ENCODE measurements at places on chromosomes 4 and X.

GRCh38 chr4:6701371-6701770 lies 7.7 kb downstream of the S100P start:
- no peak for DNase-seq

- DNase-seq: no peak
Observed at GRCh38 chrX:115372152-115372551, 82.6 kb downstream of the LUZP4 start.

GRCh38 chr4:25635501-25635900 lies 20.1 kb upstream of the SLC34A2 start:
- no peak for DNase-seq

- DNase-seq: no peak
Observed at GRCh38 chr4:151524610-151525009, 115.6 kb downstream of the FHIP1A start.

GRCh38 chr4:124635331-124635730 lies 77.2 kb downstream of the ANKRD50 start:
- DNase-seq: no peak

DNA sequence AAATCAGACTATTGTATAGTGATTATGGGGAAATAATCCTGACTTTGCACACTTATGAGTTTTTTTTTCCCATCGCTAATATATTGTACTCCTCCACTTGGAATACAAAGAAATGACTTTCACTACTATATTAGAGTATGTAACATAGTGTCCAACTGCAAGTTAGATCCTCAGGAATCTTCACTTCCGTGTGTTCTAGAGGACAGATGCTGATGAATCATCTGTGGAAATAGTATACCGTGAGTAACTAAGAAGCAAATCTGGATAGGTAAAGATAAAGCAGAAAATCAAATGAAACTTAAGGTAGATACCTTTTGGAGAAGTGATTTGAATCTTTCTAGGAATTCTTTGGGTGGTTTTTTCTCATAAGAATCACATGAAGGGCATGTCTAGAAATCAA lies 8.3 kb downstream of the IL21 start:
- no peak for DNase-seq

GRCh38 chr4:87557348-87557747 lies 28.2 kb upstream of the SPARCL1 start:
- DNase-seq: no peak

DNA sequence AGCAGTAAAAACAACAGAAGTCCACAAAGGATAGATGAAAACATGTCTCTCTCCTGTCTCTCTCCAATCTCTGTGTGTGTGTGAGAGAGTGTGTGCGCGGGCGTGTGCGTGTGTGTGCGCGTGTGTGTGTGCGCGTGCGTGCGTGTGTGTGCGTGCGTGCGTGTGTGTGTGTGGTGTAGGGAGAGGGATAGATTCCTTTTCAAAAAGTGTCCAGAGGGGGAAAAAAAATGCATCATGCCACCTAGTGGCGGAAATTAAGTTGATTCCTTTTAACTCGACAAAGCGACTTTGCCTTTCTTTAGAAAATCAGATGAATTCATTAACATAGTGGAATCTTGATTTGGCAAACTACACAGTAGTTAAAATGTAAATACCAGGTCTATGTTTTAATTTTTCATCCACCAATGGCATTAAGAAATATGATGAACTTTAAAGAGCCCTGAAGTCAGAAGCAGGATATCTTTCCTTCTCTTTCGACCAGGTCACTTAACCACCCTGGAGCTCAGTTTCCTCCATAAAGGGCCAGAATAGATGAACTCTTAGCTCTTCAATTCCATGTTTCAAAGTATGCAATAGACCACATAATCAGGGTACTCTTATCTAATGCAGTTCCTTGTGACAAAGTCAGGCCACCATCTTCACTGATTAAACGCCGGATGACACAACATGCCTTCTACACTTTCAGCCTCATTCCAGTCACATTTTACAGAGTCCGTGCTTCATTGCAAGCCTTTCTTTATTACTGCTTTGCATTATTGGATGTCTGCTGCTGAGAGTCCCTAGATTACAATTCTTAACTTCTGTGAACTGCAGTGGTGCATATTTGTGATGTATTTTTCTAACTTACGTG lies 162.8 kb downstream of the FBXO8 start:
- no peak for DNase-seq

DNA sequence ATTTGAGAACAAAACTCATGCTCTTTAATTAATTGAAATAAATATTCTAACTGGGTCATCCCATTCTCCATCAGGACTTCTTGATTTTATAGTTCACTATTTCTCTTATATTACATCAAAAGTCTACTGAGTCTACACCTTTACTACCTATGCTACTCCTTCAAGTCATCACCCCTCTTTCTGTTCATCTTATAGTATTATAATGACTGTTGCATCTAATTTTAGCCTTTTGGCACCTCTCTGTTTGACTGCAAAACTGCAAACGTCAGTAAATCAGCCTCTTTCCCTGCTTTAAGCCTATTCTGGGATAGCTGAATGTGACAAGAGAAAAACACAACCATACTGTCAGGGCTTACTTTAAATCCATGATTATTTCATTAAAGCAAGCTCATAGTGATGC lies 639.1 kb downstream of the GABRG1 start:
- DNase-seq: no peak

GRCh38 chr4:170325599-170325998 lies 235.8 kb upstream of the AADAT start:
- DNase-seq: no peak

GRCh38 chrX:22296871-22297270 lies 24.2 kb downstream of the CBLL2 start:
- DNase-seq: no peak

GRCh38 chr4:76188557-76188956 lies 25.1 kb downstream of the SCARB2 start:
- DNase-seq: no peak

DNA sequence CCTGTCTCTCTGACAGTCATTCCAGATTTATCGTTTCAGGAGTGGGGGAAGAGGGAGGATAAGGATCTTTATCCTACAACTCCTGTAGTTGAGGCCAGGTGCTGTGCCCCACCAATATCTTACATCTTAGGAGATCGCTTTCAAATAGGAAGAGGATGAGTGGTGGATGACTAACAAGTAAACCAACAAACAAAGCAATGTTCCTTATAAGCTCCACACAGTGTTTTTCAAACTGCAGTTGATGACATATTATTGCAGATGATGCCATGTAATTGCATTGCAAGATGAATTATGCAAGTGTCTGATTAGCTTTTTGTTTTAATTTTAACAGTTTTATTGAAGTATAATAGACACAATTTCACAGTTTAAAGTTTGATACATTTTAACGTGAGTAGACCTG lies 35.8 kb upstream of the TMEM164 start:
- DNase-seq: no peak

GRCh38 chrX:116317409-116317808 lies 119.0 kb upstream of the SLC6A14 start:
- no peak for DNase-seq

DNA sequence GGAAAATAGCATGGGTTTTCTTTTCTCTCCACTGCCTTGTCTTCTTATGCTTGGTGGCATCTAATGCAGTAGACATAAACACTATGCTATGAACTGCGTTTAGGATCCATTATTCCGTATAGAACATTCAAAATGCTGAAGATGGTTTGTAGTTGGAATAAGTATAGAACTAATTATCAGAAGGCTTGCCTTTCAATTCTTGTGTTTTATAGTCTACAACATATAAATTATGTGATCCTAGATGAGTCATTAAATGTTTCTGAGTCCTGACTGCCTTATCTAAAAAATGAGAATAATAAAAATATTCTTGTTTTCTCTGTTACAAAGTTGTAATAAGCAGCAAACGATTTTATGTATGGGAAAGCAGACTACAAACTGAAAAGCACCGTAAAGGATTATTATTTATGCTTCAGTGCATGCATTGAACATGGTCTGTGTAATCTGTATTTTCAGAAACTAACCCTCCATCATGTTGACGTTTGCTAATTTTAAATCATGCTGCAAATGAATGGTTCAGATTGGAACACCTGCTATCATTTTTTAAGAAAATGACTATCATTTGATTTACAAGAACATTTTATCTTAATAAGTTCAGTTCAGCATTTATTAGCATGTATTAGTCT lies 335.9 kb upstream of the AADAT start:
- no peak for DNase-seq

DNA sequence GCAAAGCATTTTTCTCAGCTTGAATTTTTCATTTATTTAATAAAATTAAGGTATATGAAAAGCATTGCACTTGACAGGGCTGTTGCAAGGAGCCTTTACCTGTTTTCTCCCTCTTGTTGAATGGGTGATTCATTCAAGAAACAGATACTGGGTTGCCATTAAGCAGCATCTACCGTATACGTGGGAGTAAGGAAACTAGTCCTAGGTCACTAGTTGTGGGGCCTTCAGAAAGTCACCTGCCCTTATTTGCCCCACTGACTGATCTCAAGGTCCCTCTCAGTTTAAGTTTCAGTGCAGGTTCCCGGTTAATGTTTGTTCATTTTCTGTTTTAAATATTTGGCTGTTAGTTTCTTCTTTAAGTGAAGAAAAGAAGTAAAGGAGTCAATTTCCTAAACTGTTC lies 34.0 kb downstream of the LHFPL1 start:
- no peak for DNase-seq

DNA sequence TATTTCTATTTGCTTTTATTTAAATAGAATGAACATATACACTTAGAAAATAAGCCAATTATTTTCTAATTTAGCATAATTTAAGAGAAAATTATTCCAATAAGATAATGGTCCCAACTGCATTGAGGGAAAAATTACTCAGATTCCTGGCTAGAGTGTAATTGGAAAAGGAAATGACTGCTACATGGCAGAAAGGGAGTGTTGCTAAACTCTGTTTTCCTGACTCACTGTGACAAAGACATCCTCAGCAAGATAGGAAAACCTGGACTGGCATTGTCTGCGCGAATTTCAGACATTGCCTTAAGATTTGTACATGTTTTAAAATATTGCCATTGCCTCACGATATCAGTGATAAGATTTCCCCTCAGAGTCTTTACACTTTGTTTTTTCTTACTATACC lies 8.2 kb downstream of the TNIP3 start:
- no peak for DNase-seq

DNA sequence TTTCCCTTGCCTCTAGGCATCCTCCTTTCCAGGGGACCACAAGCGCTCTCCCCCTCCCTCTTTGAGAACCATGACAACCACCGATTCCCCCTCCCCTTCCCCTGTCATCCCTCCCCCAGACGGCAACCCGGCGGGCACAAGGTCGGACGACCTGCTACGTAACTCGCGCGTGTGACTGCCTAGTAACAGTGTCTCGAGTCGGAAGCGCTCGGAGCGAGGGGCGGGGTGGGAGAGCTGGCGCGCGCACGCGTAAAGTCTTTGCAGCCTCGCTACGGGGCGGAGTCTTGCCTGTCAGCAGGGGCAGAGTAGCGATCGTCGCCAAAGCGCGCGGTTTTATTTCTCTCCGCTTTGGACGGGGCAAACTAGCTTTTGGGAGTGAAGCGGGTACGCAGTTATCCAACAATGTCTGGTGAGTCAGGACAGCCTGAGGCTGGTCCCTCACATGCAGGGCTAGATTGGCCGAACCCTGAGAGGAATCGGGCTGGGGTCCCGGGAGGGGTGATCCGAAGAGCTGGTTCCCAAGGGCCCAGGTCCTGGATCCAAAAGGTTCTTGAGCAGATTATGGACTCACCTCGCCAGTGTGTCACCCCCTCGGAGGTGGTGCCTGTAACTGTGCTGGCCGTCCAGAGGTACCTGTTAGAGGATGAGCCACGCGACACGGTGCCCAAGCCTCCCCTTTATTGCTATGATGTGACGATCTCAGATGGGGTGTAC lies at the start of gene RADX:
TSS of gene RADX (plus strand) at position 300 of the 714 bp plus-strand sequence. CDS start at position 403, 103 bp downstream.
- peak; percentile 25 for DNase-seq

DNA sequence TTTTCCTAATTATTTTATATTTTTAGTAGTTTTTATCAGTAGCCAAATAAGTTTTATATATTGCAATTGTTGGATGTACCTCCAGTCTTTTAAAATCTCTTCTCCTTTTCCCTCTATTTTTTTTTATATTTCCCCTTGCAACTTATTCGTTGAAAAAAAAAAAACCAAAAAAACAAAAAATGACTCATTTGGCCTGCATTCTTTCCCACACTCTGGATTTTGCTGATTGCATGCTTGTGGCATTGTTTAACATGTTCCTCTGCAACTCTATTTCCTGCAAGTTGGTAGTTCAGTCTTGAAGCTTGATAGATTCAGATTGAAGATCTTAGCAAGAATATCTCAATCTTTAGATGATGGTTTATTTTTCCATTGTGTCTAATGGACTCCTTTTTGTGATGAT lies 260.6 kb upstream of the BOD1L1 start:
- no peak for DNase-seq

DNA sequence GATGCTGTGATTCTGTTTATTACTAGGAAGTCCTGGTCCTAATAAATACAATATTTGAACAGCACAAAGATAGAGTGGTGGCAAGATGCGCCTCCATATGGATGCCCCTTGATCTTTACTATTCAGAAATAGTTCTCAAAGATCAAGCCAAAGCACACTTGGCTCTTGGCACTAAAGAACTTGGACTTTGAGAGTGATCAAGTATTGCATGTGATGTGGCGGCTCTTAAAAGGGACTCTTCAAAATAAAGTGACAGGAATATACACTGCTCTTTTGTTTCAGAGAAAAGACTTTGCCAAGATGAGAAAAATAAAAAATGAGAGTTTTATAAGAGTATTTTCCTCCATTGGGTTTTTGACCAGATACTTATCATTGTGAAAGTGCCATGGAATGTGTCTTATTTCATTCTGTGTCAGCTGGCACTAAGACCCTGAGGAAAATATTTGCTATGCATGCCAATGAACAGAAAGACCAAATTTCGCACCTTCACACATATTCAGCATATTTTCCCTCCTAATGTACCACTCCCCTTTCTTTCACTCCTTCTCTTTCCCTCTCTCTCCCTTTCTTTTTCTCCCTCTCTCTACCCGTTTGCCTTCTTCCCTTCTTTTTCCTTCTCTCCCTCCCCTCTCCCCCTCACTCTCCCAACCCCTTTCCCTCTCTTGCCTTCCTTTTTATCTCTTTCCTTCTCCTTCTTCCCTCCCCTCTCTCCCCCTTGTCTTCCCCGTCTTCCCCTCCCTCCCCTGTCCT lies 35.1 kb downstream of the ARHGAP24 start:
- no peak for DNase-seq

DNA sequence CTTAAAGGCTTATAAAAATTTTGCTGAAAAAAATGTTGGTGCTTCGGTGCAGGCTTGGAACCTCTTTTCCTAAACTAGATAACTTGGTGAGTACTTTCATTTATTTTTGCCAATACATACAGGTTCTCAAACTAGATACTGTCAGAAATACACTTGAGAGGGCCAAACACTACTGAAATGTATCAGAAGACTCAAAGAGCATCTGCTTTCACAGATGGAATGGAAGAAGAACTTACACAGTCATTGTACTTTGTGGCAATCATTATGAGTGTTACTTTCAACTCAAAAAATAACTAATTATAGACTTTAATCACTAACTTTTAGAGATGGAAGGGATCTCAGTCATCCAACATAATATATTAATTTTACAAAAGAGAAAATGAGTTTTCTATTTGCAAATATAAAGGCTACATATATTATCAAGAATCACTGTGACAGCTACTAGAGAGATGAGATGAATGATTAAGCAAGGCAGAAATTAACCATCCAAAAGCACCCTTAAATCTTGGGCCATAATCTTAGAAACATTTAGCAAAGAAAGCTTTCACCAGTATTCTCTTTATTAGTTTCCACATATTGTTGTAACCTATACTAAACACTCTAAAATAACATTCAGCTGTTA lies 1.0 kb downstream of the ENAM start:
- no peak for DNase-seq

All from GM12892 (cell line).